ENCODE measurements at places on chromosomes 11 and 22.

GRCh38 chr22:38135133-38135706 lies 24.7 kb upstream of the BAIAP2L2 start:
- no peaks in the 10 kb centered on the region for H3K27me3 ChIP-seq
- no peak overlapping the region for H3K27ac ChIP-seq
- H3K4me3 ChIP-seq: no peak overlapping the region
- DNase-seq: no peak

DNA sequence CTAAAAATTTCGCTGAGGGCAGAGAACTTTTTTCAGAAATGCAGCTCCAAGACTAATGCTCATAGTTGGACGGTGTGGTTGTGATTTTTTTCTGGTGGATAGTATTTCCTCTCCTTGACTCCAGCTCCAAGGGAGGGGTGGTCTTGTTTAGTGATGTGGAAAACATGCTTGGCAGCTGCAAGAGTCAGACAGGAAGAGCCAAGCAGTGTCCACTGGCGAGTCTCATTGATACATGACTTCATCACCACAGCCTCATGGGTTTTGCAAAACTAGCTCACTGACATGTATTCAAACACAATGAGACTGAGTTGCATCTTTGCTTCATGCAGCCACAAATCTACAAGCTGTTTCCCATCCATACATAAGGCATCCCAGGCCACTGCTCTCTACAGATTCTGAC lies 7.3 kb upstream of the KCNJ1 start:
- no peak overlapping the region for H3K27ac ChIP-seq
- H3K4me3 ChIP-seq: no peak overlapping the region
- H3K36me3 ChIP-seq: no peaks in the 10 kb centered on the region
- no peaks in the 10 kb centered on the region for H3K4me1 ChIP-seq
- peaks cover 10% of the 10 kb centered on the region for H3K27me3 ChIP-seq

DNA sequence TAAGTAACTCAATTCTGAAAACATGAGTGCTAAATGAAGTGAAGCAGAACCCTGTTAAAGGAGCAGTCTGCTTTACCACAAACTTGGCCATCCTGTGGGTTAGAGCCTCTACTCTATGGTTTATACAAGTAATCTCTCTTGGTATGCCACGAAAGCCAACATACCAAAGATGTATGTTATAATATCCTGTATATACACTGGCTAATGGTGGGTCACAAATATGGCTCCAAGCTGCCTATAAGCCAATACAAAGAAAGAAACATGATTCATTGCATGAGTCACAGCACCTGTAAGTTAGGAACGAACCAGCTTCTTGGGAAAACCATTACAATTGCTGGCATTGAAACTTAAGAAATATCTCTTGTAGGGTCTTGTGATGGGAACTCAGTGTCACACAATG lies 16.1 kb downstream of the XRRA1 start:
- DNase-seq: peak; percentile 28
- H3K27ac ChIP-seq: no peak overlapping the region
- H3K4me3 ChIP-seq: no peak overlapping the region
- peaks cover 34% of the 10 kb centered on the region for H3K36me3 ChIP-seq
- no peaks in the 10 kb centered on the region for H3K4me1 ChIP-seq
- no peaks in the 10 kb centered on the region for H3K27me3 ChIP-seq

GRCh38 chr11:17073370-17074027 lies 4.0 kb downstream of the RPS13 start:
- H3K4me3 ChIP-seq: no peak overlapping the region
- peaks cover 28% of the 10 kb centered on the region for H3K36me3 ChIP-seq
- DNase-seq: no peak
- H3K27ac ChIP-seq: no peak overlapping the region
- H3K27me3 ChIP-seq: no peaks in the 10 kb centered on the region

Data from cardiac muscle cell (in vitro differentiated cells and primary cell).